Placental epithelial cell (primary cell): ENCODE measurements at places on chromosomes 12 and 14. TPM values are rescaled to one million over a fixed set of nuclear protein-coding genes. Genes with fewer than 3 reads are reported as not detected.

CCDC177 gene
- not detected in 2 replicates for total RNA-seq

RIMKLB gene
- total RNA-seq = 38.1 and 55.3 TPM in 2 replicates

OTX2 gene
- total RNA-seq = not detected in 2 replicates

LIMA1 gene
- 139 and 360 TPM in 2 replicates for total RNA-seq

TPPP2 gene
- not detected in 2 replicates for total RNA-seq

SLC38A6 gene
- 17.1 and 22.8 TPM in 2 replicates for total RNA-seq

SRSF9 gene
- total RNA-seq = 154 and 167 TPM in 2 replicates
